ENCODE measurements at places on chromosomes 12 and 14.

GRCh38 chr12:54560374-54560858, 11.0 kb downstream of the PDE1B start:
- DNase-seq: peak; percentile 50

- no peak for DNase-seq
Measured at GRCh38 chr12:82673698-82674097, 13.0 kb upstream of the TMTC2 start.

- no peak for DNase-seq
Measured at GRCh38 chr12:14982562-14982961, 9.7 kb downstream of the PDE6H start.

GRCh38 chr12:19550626-19551025, 111.3 kb downstream of the AEBP2 start:
- DNase-seq: peak; percentile 20

DNA sequence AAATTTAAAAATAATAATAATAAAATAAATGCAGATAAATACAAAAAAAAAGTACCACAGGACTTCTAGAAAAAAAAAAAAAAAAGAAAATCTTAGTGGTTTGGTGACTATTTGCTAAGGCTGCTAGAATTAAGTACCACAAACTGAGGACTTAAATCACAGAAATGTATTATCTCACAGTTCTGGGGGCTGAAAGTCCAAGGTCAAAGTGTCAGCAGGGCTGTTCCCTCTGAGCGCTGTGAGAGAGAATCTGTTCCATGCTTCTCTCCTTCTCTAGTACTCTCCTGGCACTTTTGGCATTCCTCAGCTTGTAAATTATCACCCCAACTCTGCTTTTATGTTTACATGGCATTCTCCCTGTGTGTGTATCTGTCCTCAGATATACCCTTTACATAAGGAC, 101.2 kb downstream of the IPO8 start:
- no peak for DNase-seq

DNA sequence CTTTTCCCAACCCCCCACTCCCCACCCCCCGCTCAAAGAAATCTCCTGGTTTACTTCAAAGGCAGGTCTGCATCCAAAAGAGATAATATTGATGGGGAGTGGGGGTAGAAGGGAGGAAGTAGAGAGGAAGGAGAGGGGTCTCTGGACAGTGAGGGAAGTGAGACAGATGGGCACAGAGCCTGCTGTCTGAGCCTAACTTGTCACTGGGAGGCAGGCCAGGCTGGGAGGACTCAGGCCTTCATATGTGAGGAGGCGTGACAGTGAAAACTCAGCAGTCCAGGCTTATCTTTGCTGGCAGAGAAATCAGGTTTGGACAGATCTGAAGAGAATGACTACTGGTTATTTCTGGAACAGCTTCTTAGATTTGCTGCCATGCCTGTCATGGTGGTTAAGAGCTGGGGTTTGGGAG, 192.3 kb downstream of the NUAK1 start:
- no peak for DNase-seq

- no peak for DNase-seq
Measured at GRCh38 chr12:10184261-10184843, 5.5 kb downstream of the TMEM52B start.

GRCh38 chr12:111111681-111112080, 191.3 kb upstream of the MYL2 start:
- DNase-seq: no peak

DNA sequence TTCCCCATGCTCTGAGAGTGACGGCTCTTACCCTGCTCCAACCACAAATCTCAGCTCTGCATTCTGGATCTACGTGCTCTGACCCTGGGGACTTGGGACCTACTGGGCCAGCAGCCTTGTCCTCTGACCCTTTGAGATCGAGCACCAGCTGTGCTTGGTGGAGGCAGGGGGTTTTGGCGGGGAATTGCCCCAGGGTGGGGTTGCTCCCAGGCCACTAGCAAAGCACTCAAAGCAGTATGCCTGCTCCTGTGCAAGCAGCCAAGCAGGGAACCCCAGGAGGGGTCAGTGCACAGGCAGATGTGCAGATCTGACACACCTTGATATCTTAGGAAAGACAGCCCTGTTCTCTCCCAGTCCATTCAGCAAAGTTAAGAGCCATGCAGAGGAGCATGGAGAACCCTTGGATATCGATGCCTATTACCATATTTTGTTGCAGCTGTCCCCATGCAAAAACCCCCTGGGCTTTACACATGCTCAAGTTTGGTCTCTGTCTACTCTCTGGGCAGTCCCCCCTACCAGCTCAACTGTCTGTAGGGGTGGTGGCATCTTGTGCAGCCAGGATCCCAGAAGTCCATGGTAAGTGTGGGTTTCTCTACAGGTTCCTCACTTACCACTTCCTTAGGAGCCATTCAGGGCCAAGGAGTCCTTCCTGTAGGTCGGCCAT, 319.0 kb downstream of the TMTC2 start:
- DNase-seq: no peak

DNA sequence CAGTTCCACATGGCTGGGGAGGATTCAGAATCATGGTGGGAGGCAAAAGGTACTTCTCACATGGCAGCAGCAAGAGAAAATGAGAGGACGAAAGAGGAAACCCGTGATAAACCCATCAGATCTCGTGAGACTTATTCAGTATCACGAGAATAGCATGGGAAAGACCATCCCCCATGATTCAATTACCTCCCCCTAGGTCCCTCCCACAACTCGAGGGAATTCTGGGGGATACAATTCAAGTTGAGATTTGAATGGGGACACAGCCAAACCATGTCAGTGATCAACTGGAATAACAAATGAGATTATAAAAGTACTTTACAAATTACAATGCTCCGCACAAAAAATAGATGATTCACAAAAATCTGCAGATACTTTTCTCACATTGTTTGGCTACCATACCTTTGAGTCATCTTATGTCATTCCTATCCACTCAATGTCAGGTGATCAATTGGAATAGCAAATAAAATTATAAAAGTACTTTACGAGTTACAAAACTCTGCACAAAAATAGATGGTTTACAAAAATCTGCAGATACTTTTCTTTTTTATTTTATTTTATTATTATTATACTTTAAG, 338.9 kb downstream of the C12orf50 start:
- DNase-seq: no peak

- DNase-seq: no peak
Measured at GRCh38 chr14:66482873-66483272, 3.3 kb upstream of the CCDC196 start.

- no peak for DNase-seq
Measured at GRCh38 chr14:73760598-73761586, 46.7 kb upstream of the PNMA1 start.

DNA sequence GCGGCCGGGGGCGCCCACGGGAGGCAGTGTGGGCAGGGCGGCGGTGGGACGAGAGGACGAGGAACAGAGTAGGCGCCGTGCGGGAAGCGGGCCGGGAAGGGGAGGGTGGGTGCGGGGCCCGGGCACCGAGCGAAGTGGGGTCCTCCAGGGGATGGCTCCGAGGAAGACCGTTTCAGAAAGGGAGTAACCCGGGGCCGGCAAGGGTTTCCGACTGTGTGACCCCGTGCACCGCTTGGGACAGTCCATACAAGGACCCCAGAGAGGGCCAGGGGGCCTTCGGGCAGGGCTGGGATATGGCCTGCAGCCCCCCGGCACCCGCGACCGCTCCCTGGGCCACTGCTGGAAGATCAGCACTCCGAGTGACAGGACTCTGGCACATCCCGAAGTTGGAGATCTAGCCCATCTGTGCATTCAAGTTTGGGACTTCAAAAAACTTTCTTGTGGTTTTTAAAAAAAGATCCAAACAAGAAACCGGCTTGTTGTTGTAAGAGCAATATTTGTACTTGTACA, 448 bp downstream of the TSPAN9 start:
- DNase-seq: no peak

DNA sequence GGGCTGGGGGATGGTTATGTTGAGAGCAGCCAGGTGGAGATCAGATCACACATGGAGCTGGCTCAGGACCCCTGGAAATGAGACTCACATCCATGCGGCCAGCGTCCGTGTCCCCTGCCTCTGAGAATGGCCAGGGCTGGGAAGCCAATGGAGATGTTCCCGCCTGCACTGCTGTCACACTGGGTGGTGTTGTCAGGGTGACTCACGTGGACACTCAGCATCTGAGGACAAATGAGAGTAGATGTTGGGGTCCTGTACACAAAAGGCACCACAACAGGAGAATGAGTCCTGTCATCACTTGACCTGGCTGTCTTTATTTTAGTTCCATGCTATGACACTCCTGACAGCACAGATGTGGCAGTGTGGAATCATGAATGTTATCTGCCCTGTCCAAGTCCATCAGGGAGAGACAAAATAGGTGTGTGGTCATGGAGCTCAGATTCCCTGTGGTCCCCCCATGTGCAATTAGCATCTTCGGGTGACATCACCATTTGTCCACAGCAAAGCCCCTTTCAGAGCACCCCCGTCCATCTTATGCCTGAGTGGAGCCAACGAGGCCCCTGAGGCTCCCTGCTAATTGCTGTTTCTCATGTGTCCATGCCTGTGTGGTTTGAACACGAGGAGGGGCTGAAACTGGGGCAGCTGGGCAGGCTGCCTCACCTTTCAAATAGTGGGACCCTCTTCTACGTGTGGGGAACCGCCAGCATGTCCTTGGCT, 393.5 kb downstream of the AACS start:
- DNase-seq: no peak

GRCh38 chr14:28767853-28768741, 1.5 kb downstream of the FOXG1 start:
- peak; percentile 66 for DNase-seq

- DNase-seq: no peak
Measured at GRCh38 chr14:105533391-105533790, 7.0 kb downstream of the TMEM121 start.

GRCh38 chr14:28305938-28306337, 460.6 kb upstream of the FOXG1 start:
- no peak for DNase-seq

DNA sequence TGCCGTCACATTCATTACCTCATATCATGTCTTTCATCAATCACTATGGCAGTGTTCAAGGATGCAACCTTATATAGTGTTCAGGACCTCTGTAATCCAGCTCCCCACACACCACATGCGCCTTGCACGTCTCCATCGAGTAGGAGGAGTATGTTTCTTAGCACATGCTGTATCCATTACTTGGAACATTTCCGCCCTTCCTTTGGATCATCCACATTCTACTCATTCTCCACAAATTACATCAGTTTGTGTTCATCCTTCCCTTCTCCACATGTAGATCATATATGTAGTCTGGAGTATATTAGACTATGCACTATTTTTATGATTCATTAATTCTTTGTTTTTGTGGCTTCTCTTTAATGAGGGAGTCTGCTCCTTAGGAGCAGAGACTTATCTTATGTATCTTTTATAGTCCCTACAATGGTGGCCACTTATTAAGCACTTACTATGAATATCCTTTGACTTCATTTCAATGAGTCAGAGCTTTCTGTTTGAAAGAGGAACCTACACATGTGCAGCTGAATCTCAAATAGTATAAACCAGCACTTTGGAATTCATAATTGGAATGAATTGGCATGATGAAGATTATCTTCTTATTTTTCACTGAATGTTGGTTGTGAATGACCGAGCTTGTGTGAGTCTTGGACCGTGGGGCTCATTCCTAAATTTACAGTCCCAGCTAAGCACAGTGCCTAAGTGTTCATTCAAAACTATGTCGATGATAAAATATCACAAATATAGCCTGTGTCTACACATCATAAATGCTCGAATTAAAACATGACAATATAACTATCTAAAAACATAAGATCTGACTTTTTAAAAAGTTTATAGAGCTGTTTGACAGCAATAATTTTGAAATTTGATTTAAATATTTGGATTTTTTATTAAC, 30.2 kb upstream of the NPAS3 start:
- no peak for DNase-seq

GRCh38 chr14:104553166-104554087, 26.1 kb upstream of the C14orf180 start:
- no peak for DNase-seq

- no peak for DNase-seq
Measured at GRCh38 chr12:119461636-119462214, 127.2 kb downstream of the CCDC60 start.

DNA sequence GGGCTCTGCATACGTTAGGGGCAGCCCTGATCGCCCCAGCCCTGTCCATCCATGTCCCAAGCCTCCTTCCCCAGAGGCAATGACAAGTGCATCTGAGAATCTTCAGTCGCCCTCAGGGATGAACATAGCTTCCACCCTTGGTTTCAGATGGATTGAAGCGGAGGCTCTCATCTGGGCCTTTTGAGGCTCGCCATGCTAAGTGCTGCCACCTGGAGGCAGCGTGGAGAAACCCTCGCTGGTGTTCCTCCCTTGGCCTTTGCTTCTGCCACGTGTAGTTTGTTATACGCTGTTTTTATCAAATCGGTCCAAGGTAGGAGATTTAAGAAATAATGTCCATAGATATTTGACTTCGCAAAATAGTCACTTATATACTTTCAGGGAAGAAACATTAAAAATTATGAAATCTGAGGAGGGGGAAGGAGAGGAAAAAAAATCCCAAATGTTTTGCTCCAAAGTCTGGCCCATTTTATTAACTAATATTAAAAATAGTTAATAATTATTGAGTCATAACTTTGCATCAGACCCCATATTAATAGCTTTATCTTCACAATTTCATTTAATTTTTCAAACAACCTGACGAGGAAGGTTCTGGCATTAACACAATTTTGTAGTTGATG, 28.8 kb upstream of the LRRC10 start:
- DNase-seq: peak; percentile 18

- no peak for DNase-seq
Measured at GRCh38 chr12:49091056-49091835, 3.4 kb downstream of the DHH start.

GRCh38 chr14:95685978-95686922, at the start of gene TCL1B:
Gene TCL1B (plus strand): TSS chr14:95686426. CDS start chr14:95686468, 42 bp downstream.
- DNase-seq: no peak

DNA sequence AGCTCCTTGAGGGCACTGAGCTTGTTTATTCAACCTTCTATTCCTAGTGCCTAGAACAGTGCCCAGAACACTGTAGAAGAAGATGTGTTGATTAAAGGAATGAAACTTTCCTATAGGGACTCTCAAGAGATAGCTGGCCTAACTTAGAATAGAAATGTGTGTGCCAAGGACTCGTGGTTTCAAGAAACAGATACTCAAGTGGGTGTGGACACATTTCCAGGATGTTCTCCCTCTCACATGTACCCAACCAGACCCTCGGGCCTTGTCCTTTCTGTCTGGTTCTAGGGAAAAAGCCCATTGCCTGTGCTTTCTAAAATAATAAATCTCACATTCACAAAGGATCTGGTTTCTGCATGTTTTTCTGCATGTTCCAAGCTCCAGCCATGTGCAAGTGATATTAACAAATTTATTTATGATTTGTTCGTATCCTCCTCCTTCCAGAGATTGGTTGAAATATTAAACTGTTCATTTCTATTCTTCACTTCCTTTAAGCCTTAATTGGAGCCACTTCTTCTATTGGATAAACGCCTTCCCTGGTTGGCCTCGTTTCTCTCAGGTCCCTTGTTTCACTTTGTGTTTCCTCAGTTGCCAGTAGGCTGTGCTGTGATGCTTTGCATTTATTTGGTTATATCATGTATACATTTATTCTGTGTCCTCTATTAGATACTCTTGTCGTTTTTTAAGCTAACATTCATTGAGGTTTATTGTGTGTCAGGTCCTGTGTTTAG, 89.8 kb downstream of the CRADD start:
- no peak for DNase-seq
